MCF 10A (cell line): ENCODE measurements at places on chromosomes 5 and 9. TPM values are rescaled to one million over a fixed set of nuclear protein-coding genes. Genes with fewer than 3 reads are reported as not detected.

- no peaks in the 10 kb centered on the region for H3K27me3 ChIP-seq
- H3K4me1 ChIP-seq, result no peaks in the 10 kb centered on the region
- DNase-seq, result peak; percentile 66
- no peak overlapping the region for H3K4me3 ChIP-seq
- H3K27ac ChIP-seq, result no peak overlapping the region
Observed at GRCh38 chr9:75265525-75265972, 177.2 kb downstream of the OSTF1 start.

Gene LCN10
- total RNA-seq, result not detected in 2 replicates

Gene ADRB2
- total RNA-seq, result 6.9 and 9.5 TPM in 2 replicates

Gene AGTPBP1
- 27.2 and 30.8 TPM in 2 replicates for total RNA-seq

Gene TENT4A
- total RNA-seq, result 25.6 and 27.6 TPM in 2 replicates

DNA sequence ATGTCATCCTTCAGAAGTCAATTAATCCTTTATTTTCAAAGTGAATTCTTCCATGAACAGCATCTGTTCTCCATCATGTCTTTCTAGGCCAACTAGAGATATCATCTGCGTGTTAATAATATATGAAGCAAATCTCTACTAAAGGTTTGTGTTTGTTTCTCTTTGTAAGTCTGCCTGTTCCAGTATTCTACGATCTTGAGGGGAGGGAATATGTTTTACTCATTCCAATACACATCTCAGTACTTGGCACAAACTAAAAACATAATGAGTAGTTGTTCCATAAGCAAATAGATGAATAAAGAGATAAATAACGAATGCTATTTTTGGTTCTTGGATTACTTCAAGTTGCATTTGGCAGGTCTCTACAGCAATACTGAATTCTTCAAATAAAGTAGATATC, 470.7 kb upstream of the GRIN3A start:
- H3K4me3 ChIP-seq, result no peak overlapping the region
- H3K27ac ChIP-seq, result no peak overlapping the region
- no peaks in the 10 kb centered on the region for H3K4me1 ChIP-seq
- DNase-seq, result no peak
- H3K36me3 ChIP-seq, result no peaks in the 10 kb centered on the region
